CD4-positive, alpha-beta T cell treated with Interferon gamma for 1 hour (primary cell): ENCODE measurements at places on chromosomes 2 and 18.

- DNase-seq, result peak; percentile 54
These were observed 111.7 kb upstream of the KLHL14 start for GRCh38 chr18:32884543-32884942.

DNA sequence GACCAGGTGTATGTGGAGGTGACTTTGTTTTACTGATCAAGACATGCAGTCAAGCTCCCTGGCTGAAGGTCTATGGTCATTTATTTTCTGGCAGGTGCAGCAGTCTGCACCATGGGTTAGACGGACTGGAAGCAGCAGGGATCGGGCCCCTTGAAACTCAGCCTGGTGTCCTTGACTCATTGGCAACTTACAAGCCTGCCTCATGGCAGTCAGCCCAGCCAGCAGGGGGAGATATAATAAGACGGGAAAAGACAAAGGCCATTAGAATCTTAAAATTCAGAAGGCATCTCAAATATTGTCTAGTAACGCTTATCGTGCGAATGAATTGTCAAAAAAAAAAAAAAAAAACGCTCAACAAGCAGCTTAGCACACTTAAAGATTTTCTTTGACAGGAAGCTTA is 308.2 kb downstream of the EN1 start:
- no peak for DNase-seq

DNA sequence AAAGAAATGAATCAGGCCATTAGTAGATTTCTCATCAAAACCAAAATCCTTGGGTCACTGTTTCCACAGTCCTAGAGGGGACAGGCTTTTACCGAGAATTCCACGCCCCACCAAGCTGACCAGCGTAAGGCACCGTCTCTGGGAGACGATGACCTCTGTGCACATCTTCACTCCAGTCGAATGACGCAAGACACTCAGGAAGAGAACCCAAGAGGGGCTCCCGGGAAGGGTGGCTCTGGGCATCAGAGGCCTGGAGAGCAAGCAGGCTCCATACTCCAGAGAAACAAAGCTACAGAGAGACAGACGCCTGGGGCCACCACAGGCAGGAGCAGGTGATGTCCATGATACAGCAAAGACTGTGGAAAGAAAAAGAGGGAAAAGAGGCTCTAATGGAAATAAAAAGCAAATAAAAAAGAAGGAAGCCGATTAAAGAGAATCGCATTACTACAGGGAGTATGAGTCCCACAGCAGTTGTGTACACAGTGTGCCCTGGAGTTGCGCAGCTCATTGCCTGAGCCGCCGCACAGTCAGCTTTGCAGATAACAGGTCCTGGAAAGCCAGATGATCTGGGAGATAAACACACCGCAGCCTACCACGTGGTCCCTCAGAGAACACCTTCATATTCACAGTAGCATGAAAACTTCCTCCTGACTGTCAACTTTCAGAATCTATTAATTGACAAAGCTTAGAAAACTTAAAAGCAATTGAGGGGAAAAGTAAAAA is 572.7 kb upstream of the SALL3 start:
- no peak for DNase-seq

- no peak for DNase-seq
These were observed 137.6 kb downstream of the MYO1B start for GRCh38 chr2:191382801-191383200.

DNA sequence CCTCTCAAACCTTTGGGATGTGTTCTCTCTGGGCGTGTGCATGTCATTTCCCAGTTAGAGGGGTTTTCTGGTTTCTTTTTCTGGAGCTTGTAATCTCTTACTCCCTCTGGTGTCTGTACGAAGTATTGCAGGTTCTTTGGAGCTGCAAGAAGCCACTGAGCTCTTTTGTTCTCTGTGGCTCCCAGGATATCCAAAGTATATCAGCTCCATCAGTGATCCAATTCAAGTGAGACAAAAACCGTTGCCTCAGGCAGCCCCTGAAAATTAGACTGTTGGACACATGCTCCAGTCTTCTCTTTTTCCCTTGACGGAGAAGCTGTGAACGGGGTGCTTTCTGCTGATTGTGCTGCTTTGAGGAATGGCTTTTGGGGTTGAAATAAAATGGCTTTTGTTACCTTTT is 59.0 kb upstream of the LDLRAD4 start:
- no peak for DNase-seq

- no peak for DNase-seq
These were observed 43.0 kb downstream of the PTPN2 start for GRCh38 chr18:12841070-12841469.

GRCh38 chr2:36322108-36322507 is 33.5 kb upstream of the CRIM1 start:
- no peak for DNase-seq

- no peak for DNase-seq
These were observed 149.5 kb upstream of the RBBP8 start for GRCh38 chr18:22783662-22784076.

- no peak for DNase-seq
These were observed 40.6 kb downstream of the ITGB1BP1 start for GRCh38 chr2:9382604-9383235.

- DNase-seq, result no peak
These were observed 238.2 kb upstream of the MYT1L start for GRCh38 chr2:2569306-2569705.

GRCh38 chr2:165371356-165371755 is 98.1 kb upstream of the CSRNP3 start:
- no peak for DNase-seq

DNA sequence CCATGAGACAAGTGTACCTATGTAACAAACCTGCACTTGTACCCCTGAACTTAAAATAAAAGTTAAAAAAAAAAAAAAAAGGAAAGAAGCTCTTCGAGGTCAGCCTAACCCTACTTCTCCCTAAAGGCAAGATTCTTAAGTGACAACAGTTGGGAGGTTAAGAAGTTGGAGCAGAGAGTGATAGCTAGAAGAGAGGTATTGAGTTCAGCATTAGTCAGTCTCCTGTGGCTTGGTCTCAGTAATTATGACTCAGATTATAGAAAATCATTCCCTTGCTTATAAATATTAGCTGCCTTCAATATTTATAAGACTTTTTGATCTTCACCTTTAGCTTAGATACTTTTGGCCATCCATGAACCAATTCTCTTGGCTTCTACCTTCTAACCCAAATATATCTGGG is 926.8 kb upstream of the SLC39A10 start:
- DNase-seq, result no peak

GRCh38 chr2:156464106-156464505 is 27.9 kb downstream of the GPD2 start:
- no peak for DNase-seq

DNA sequence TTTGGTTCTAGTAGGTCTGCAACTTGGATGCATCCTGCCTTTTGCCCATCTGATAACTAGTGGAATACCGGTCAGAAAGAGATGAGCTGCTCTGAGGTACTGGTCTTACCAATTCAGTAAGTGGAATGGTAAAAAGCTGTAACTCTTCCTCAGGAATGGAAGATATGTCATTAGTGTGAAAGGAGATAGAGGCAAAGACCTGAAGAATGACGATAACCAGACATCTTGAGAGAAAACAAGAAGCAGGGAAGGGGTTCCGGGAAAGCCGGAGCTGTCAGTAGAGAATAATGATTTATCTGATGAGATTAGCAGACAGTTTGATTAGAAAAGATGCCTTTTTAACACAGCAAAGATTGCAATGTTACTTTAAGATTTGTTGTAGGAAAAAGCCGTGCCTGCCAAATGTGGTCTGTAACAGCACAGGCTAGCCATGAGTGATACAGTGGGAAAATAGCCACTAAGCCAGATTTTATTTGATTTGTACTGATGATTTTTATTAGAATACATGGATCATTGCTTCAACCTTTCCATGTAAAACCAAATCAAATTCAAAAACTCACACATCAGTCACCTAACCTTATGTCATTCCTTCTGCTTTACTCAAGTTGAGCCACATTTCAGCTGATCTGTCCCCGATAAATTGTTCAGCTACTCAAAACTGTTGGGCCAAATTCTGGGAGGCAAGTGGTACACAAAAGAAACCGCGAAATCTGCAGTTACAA is 110.0 kb downstream of the TCF4 start:
- no peak for DNase-seq

DNA sequence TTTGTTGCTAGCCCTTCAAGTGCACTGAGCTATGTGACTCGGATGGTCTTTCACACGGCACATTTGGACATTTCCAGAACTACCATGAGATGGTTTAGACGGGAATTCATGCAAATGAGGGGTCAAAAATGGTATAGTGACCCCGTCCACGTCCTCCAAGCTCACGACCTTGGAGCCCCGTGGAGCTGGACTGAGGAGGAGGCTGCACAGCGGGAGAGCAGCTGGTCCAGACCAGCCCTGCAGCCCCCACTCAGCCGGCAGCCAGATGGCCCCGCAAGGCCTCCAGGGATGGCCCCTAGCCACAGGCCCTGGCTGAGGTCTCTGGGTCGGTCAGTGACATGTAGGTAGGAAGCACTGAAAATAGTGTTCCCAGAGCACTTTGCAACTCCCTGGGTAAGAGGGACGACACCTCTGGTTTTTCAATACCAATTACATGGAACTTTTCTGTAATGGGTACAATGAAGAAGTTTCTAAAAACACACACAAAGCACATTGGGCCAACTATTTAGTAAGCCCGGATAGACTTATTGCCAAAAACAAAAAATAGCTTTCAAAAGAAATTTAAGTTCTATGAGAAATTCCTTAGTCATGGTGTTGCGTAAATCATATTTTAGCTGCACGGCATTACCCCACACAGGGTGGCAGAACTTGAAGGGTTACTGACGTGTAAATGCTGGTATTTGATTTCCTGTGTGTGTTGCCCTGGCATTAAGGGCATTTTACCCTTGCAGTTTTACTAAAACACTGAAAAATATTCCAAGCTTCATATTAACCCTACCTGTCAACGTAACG is 88.8 kb downstream of the EPAS1 start:
- DNase-seq, result no peak

DNA sequence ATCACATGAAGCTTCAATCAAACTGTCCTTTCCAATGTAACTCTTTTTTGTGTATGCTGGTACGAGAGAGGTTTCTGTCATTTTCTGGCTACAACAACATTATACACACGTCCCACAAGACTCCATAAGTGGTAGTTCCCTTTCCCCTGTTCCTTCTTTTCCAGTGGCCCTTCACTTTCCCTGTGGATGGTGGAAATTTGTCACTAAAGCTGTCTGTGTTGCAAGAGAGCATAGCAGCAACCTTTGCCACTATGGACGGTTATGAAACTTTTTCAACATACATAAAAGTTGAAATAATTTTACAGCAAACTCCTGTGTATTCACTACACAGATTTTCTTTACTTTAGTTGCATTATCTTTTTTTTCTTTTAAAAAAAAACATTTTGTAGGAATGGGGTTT is 18.7 kb downstream of the DBI start:
- no peak for DNase-seq

DNA sequence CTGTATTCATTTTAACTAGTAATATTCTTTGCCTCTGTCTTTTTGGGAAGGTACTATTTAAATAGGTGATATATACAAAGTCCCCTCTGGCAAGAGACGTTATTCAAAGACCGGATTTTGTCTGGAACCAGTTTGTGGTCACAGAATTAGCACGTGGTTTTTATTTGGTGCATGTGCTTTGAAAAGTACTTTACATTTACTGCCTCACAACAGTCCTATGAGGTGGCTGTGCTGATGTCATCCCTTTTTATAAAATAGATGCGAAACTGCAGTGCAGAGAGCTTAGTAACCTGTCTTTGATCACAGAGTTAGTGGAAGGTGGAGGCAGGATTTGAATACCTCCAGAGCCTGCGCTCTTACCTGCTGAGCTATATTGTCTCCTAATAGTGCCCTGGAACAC is 4.0 kb downstream of the LPIN1 start:
- peak; percentile 49 for DNase-seq

DNA sequence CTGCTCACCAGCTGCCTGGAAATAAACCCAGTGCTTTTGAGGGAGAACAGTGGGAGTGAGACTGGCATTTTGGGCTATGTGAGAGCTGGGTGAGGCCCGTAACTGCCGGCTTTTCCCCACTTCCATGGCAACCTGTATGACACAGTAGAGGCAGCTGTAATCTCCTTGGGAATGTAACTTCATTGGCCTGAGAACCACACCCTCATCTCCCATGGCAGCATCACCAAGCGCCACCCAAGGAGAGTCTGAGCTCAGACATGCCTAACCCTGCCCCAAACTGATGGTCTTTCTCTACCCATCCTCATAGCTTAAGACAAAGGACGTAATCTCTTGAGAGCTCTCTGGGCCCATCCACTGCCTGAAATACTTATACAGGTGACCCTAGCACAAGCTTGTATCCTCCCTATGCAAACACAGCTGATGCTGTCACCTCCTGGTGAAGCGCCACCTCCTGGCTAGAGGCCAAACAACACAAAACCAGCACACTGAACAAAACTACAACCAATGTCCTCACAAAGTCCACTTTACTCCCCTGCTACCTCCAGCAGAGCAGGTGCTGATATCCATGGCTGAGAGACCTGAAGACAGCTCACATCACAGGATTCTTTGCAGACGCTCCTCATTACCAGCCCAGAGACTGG is 763.4 kb upstream of the NRXN1 start:
- no peak for DNase-seq

DNA sequence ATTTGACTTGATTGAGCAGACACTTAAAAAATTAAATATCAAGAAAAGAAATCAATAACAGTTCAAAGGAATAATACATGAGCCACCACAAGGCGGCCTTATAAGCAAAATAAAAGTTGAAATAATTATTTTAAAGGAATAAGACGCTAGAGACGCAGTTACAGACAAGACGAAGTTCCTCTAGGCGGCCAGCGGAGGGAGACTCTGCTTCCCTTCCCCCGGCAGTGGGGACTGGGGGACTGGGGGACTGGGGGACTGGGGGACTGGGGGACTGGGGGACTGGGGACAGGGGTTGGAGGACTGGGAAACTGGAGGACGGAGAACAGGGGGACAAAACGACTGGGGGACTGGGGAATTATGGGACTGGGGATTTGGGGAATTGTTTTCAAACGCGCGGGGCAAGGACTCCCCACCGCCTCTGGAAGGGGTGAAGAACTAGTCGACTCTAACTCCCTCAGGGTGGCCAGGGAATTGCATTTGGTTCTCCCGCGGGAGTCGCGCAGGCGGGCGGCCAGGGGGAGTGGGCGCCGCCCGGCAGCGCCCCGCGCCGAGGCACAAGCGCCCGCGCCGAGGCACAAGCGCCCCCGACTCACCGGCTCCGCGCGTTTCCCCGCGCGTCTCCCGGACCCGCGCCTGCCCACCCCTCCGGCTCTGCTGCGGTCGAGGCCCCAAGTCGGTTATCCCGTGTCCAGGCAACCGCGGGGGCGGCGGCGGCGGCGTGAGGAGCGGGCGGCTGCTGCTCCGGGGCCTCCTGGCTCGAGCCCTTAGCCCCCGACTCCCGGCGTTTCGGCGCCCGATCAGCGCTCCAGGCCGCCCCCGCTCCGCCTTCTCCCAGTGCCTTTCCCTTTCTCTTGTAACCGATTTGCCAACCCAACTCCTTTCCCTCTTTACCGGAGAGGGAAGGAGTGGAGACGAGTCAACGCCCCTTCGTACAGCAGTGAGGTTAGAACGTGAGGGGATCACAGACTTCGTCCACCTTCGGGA is at the start of gene CCDC178:
CCDC178 (minus strand) TSS at position 662 of the 984 bp plus-strand sequence. CDS start 28,633 bp downstream, outside the sequence.
- DNase-seq, result no peak

DNA sequence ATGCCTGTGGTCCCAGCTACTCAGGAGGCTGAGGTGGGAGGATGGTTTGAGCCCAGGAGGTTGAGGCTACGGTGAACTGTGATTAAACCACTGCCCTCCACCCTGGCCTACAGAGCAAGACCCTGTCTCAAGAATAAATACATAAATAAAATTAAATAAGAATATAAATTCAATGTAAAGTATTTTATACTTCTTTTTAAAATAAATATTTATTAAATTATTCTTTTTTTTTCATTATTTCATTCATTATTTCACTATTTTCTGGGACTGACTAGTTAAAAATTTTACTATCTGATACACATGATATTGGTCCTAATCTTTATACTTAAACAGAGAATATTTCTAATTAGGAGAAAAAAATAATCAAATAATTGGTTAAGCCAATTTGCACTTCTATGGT is 917.6 kb downstream of the ERBB4 start:
- no peak for DNase-seq
